Fibroblast of skin of left quadriceps (primary cell): ENCODE measurements at places on chromosomes 3 and 15.

- DNase-seq: peak; percentile 25
These were observed 133.7 kb downstream of the FOXB1 start for GRCh38 chr15:60137711-60138396.

DNA sequence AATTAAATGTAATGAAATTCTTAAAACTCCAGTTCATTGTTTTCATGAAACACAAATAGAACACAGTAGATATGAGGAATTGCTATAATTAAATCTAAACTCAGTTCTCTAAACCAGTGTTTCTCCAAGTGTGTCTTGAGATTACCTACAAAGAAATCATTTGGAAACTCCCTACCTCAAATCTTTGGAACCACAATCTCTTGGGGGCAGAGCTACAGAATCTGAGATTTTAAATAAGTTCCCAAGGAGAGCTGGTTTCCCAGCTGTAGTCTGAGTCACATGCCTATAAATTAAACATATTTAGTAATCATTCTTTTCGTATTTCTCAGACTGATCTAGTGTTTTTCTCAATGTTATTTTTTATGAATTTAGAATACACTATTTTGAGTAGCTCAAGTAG lies 17.0 kb upstream of the ACTC1 start:
- DNase-seq: no peak

DNA sequence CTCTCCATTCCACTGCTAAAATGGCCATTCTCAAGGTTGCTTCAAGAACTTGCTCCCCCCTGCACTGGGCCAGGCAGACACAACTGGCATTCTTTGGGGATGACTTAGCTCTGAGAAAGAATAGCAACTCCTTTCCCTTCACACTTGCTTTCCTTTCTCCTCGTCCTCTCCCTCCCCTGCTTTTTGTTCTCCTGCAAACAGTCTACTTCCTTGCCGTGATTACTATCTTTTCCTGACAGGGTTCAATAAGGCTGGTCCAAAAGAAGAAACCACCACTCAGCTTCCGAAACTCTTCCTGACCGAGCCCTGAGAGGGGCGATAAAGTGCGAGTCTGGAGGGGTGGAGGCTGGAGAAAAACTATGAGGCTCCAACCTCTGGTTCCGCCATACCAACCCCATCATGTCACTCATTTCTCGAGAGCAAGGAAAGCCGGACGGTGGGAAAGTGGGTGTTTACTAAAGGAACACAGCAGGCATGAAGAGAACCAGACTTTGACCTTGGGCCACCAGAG lies 5.0 kb downstream of the AMOTL2 start:
- no peak for DNase-seq

DNA sequence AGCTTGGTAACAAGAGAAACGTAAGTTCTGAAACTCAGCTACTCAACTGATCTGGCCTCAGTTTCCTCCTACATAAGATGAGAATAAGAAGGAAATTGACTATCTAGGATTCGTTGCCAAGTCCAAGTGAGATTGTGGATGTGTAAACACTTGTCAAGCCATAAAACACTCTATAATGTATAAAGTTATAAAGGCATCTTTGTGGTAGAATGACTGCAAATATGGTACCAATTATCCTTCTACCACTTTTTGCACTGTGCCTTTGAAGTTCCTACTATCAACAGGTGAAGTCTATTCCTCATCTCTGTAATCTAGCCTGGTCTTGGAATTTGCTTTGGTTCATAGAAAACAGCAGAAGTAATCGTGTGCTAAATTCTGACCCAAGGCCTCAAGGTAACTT lies 138.2 kb downstream of the GADL1 start:
- no peak for DNase-seq

DNA sequence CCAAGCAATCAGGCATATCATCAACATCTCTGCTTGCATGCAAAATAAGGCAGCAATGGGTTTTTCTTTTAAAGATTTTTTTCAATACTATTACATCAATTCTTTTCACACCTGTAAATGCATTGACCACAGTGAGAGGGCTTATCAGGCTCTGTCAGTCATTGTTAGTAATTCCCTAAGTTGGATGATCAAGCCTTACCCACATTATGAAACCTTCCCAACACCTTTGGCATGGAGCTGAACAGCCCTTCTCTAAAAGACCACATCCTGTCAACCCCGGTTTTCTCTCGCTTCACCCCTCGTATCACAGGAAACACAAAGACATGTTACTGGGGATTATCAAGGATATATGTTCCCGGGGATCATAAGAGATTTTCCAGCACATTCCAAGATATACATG lies 135.2 kb upstream of the SLC24A5 start:
- DNase-seq: no peak

- peak; percentile 73 for DNase-seq
These were observed at the start of gene UBA7 for GRCh38 chr3:49813497-49814174. Gene UBA7 (minus strand): TSS chr3:49813953. CDS start chr3:49813787, 166 bp downstream.
